Stimulated activated CD4-positive, alpha-beta T cell treated with anti-CD3 and anti-CD28 coated beads, Interleukin-4, amount 100 ng/mL, for 4 hours (primary cell): ENCODE measurements at places on chromosomes 2 and 18.
A peak's percentile ranks its signal among the peaks of the same experiment; 100 is the strongest.

- DNase-seq = no peak
Measured at GRCh38 chr2:8279506-8279905, 402.4 kb upstream of the ID2 start.

- DNase-seq = peak; percentile 49
Measured at GRCh38 chr2:130824492-130825061, 12.1 kb upstream of the ARHGEF4 start.

DNA sequence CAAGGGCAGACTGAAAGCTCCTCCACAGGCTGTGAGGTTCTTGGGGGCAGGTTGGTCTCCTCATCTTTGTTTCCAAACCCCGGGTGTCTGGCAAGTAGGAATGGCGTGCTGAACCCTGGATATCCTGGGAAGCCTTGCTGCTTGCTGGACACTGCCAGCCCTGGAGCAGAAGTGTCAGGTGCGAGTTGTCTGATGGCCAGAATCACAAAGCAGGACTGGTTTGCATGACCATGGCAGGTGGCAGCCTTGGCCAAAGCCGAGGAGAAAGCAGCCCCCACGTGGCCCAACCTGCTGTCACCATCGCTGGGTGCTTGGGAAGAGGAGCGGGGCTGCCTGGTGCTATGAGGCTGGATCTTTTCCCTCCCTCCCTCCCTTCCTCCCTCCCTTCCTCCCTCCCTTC is 309.5 kb upstream of the HS6ST1 start:
- no peak for DNase-seq

GRCh38 chr2:234818937-234819336 is 132.9 kb upstream of the SH3BP4 start:
- DNase-seq = no peak

GRCh38 chr2:50955081-50955480 is 76.9 kb downstream of the NRXN1 start:
- DNase-seq = no peak

DNA sequence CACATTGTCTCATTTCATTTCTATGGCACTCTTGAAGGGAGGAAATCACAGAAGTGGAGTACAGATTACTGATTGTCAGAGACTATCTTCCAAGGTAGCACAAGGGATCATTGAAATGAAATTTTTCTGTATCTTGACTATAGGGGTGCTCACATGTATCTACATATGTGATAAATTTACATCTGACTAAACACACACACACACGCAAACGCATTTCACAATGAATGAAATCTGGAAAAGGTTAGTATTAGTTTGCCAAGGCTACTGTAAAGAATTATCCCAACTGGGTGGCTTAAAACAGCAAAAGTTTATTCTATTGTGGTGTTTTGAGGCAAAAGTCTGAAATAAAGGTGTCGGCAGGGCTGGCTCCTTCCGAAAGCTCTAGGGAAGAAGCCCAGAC is 144.6 kb downstream of the SH3BP4 start:
- no peak for DNase-seq

- no peak for DNase-seq
Measured at GRCh38 chr2:172426635-172427255, 641 bp upstream of the ITGA6 start.
